ENCODE measurements at places on chromosomes 7 and 10. TPM values are rescaled to one million over a fixed set of nuclear protein-coding genes. Genes with fewer than 3 reads are reported as not detected.

SFXN3 gene
- 22.0 TPM for polyA plus RNA-seq

ABCC2 gene
- not detected for polyA plus RNA-seq

DNA sequence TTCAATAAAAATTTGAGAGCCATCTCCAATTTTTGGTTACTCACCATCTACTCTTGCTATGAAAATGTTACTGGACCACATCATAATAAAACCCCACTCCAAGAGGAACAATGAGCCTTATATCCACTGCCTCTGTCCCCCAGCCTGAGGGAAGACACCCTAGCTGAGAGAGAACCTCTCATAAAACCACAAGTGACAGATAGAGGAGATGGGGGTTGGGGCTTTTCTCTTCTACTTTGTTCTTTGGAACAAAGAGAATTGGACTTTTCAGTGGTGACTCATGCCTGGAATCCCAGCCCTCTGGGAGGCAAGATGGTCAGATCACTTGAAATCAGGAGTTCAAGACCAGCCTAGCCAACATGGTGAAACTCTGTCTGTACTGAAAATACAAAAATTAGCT lies 27.6 kb upstream of the TAS2R16 start:
- no peaks in the 10 kb centered on the region for H3K4me1 ChIP-seq
- no peaks in the 10 kb centered on the region for H3K36me3 ChIP-seq
- H3K27ac ChIP-seq, result no peak overlapping the region
- no peak for DNase-seq

NKX1-2 gene
- polyA plus RNA-seq, result not detected

FOXP2 gene
- polyA plus RNA-seq, result not detected

JAKMIP3 gene
- polyA plus RNA-seq, result not detected

DNA sequence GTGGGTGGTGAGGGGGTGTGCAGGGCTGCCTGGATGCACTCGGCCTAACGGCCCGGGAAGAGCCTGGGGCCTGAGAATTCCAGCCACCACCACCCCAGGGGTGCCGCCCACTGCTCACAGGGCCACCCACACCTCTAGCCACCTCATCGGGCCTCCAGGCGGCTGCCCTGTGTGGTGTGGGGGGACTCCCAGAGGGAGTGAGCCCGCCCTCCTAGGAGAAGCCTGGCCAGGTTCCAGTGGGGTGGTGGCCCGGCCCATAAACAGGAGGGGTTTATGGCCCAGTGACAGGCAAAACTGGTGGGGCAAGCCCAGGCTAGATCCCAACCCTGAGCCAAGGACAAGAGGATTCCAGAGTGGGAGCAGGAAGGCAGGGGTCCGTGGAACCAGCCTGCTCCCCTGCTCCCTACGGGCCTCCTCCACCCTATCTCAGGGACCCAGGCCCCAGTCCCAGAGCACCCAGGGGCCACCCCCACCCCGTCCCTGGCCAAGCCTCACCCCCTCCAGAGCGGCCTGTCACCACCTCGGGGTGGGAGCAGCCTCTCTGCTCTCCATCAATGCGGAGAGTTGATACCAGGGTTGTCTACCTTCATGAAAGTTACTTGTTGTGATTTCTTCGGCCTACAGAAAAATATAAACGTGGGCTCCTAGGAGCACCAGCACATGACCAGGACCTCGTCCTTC lies 20.2 kb upstream of the PDGFA start:
- H3K4me1 ChIP-seq, result peaks cover 1% of the 10 kb centered on the region
- no peaks in the 10 kb centered on the region for H3K27me3 ChIP-seq
- no peaks in the 10 kb centered on the region for H3K36me3 ChIP-seq
- no peak overlapping the region for H3K27ac ChIP-seq
- no peak for DNase-seq
- no peak overlapping the region for H3K4me3 ChIP-seq

PCLO gene
- polyA plus RNA-seq, result not detected

PLCE1 gene
- 0.03 TPM for polyA plus RNA-seq

PIK3CG gene
- 65.0 TPM for polyA plus RNA-seq

GAD2 gene
- not detected for polyA plus RNA-seq

GRCh38 chr10:80599424-80599847 lies 61.7 kb downstream of the SH2D4B start:
- no peaks in the 10 kb centered on the region for H3K4me1 ChIP-seq
- no peak overlapping the region for H3K4me3 ChIP-seq
- no peak overlapping the region for H3K27ac ChIP-seq
- H3K27me3 ChIP-seq, result peaks cover 4% of the 10 kb centered on the region
- no peaks in the 10 kb centered on the region for H3K36me3 ChIP-seq

DNA sequence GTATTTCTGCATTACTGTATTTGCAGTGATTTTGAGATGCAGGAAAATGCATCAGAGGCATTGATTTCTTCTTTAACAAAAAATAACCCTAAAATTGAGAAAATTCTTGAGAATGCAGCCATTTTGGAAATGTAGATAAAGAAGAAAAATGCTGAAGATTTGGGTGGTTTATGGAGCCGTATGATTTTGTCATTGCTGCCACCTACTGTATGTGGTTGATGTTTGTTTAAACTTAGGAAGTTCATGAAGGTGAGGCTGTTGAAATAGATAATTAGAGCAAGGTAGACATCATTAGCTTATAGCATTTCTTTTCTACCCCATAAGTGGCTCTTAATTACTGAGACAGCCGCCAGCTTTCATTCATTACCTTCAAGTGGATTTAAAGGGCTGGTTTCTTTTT lies 92.1 kb upstream of the SAMD8 start:
- peak; percentile 41 for DNase-seq
- peaks cover 27% of the 10 kb centered on the region for H3K36me3 ChIP-seq
- H3K27me3 ChIP-seq, result no peaks in the 10 kb centered on the region
- peak overlapping the region; percentile 70 for H3K4me3 ChIP-seq
- peaks cover 60% of the 10 kb centered on the region for H3K4me1 ChIP-seq

DNA sequence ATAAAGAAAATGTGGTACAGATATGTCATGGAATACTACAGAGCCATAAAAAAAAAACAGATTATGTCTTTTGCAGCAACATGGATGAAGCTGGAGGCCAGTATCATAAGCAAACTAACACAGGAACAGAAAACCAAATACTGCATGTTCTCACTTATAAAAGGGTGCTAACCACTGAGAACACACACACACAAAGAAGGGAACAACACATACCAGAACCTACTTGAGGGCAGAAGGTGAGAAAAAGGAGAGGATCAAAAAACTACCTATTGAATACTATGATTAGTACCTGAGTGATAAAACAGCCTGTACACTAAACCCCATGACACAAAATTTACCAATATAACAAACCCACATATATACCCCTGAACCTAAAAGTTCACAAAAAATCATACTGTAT lies 144.6 kb downstream of the TPK1 start:
- H3K4me3 ChIP-seq, result peak overlapping the region; percentile 35
- no peaks in the 10 kb centered on the region for H3K36me3 ChIP-seq
- H3K27me3 ChIP-seq, result peaks cover 2% of the 10 kb centered on the region

- H3K27me3 ChIP-seq, result peaks cover 1% of the 10 kb centered on the region
- peaks cover 42% of the 10 kb centered on the region for H3K36me3 ChIP-seq
- no peak overlapping the region for H3K4me3 ChIP-seq
- DNase-seq, result no peak
Observed at GRCh38 chr7:37007691-37008090, 283.4 kb upstream of the AOAH start.

GRCh38 chr10:67884842-67885670 lies 600 bp downstream of the SIRT1 start:
- peaks cover 15% of the 10 kb centered on the region for H3K27me3 ChIP-seq
- H3K36me3 ChIP-seq, result peaks cover 26% of the 10 kb centered on the region
- peak overlapping the region; percentile 91 for H3K27ac ChIP-seq
- H3K4me1 ChIP-seq, result peaks cover 53% of the 10 kb centered on the region

GRCh38 chr10:31958856-31959255 lies 30.2 kb upstream of the ARHGAP12 start:
- peaks cover 11% of the 10 kb centered on the region for H3K36me3 ChIP-seq
- no peak overlapping the region for H3K4me3 ChIP-seq
- H3K4me1 ChIP-seq, result no peaks in the 10 kb centered on the region
- DNase-seq, result no peak

DNA sequence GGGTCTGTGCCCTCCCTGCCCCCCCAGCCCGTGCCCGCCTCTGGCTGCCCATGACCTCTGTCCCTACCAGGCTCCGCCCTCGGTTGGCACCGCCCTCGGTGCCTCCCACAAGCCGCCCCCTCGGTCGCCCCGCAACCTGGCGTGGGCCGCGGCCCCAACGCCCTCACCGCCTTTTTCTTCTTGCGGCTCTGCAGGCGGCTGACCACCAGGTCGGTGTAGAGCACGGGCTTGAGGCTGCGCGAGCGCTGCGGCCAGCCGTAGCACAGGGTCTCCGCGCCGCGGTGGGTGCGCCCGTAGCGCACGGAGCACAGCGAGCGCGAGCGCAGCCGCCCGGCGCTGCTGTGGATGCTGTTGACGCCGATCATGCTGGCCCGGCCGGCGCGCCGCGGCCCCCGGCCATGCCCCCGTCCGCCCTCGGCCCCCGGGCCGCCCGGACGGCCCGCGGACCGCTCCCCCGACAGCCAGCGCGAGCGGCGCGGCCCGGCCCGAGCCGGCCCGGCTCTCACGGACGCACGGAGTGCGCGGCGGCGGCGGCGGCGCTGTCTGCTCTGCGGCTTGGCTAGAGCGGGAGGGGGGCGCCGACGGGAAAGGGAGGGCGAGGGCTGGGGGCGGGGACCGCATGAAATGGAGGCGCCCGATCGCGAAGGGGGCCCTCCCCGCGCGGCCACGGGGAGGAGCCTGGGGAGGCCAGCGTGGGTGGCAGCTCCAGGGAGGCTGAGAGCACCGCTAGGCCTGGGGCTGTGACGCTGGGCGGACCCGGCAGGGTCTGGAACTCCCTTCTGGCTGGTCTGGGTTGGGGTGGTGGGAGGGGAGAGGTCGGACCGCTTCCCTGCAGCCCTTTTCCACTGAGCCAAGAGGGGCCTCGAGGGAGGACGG lies 9.6 kb downstream of the PSD start:
- H3K27ac ChIP-seq, result no peak overlapping the region
- peaks cover 26% of the 10 kb centered on the region for H3K27me3 ChIP-seq
- DNase-seq, result peak; percentile 31
- H3K4me3 ChIP-seq, result peak overlapping the region; percentile 44
- peaks cover 4% of the 10 kb centered on the region for H3K36me3 ChIP-seq

DNA sequence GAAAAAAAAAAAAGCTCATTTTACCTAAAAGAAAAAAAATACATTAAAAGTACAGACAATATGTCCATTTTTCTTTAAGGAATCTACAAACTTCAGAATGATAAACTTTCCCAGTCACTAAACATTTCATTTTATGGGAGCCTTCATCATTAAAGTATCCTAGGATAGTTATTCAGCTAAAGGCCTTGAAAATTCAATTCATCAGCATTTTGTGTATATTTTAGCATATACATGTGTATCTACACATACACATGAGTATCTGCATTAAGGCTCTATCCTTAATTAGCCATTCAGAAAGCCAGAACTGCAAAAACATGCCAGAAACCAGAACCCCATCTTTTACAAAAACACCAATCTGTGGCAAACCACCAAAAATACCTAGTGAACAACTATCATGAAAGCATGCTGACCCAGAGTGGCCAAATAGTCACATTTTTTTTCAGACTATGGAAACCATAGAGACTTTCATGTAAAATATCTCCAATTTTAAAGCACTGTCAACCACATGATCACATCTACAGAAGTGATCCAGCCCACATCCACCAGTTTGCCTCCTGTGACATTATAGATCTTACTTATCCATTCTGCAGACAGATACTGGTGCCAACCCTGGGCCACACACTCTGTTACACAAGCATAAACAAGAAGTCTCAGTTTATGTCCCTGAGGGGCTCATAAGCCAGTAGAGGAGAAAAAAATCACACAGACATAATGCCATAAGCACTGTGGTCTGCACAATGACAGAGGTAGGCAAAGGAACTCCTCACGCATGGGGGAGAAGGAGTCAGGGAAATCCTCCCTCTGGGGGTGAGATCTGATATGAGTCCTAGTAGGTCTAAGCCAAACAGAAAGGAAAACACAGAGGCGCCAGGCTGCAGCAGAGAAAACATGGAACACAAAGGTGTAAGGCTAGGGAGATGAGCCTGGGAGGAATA lies 79.2 kb downstream of the SRPK2 start:
- H3K27me3 ChIP-seq, result no peaks in the 10 kb centered on the region
- H3K4me3 ChIP-seq, result no peak overlapping the region
- peak overlapping the region; percentile 15 for H3K27ac ChIP-seq

DNA sequence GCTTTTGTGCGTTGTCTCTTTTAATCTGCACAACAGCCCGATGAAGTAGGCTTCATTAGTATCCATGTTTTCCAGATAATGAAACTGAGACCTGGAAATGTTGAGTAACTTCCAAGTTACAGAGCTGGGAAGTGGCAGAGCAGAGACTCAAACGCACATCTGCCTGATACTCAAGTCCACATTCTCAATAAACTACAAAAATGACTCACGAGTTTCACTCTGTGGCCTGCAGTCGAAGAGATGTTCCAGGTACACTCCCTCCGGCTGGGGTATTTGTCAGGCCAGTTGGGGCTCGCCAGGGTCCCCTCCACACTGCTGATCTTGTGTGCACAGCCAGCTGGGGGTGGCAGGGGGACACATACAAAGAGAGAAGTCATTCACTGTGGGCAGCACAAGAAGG lies 17.7 kb upstream of the OPALIN start:
- no peak for DNase-seq
- H3K4me3 ChIP-seq, result no peak overlapping the region
- peaks cover 2% of the 10 kb centered on the region for H3K27me3 ChIP-seq
- no peaks in the 10 kb centered on the region for H3K36me3 ChIP-seq

DNA sequence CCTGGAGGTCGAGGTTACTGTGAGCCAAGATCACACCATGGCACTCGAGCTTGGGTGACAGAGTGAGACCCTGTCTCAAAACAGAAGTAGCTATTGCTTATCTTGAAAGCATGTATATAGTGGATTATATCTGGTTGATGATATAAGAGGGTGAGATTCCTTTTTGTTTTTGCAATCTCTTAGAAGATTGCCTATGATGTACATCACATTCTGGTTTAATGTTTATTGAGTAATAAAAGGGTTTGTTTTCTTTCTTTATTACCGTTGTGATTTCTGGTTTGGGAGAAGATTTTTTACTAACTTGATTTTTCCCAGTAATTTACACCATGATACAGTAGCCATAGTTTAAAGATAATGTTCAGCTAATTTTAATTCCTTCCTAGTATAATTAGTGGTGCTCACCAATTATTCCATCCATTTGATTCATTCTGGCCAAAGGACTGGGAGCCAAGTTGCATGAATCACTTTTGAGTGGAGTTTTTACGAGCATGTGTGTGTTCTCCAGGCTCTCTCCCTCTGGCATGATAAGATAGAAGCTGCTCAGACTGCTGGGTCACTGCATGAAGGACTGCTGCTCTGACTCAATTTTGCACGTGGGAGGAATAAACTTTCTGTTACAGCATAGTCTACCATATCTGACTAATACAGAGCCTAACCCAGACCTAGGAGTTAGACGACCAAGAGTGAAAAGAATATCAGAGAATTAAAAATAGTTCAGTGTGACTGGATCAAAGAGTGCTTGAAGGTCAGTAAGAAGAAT lies 13.5 kb upstream of the TSPAN13 start:
- H3K4me1 ChIP-seq, result no peaks in the 10 kb centered on the region
- peaks cover 5% of the 10 kb centered on the region for H3K36me3 ChIP-seq
- DNase-seq, result no peak
- no peak overlapping the region for H3K27ac ChIP-seq

- H3K4me1 ChIP-seq, result peaks cover 2% of the 10 kb centered on the region
- no peaks in the 10 kb centered on the region for H3K27me3 ChIP-seq
- no peak overlapping the region for H3K27ac ChIP-seq
- no peak overlapping the region for H3K4me3 ChIP-seq
Observed at GRCh38 chr10:110364531-110364937, 59.8 kb upstream of the SMNDC1 start.

C10orf105 gene
- 0.11 TPM for polyA plus RNA-seq
